ENCODE measurements at places on chromosomes 16 and 17.
A peak's percentile ranks its signal among the peaks of the same experiment; 100 is the strongest.

- no peak overlapping the region for H3K27ac ChIP-seq
- no peaks in the 10 kb centered on the region for H3K27me3 ChIP-seq
- no peaks in the 10 kb centered on the region for H3K36me3 ChIP-seq
- peaks cover 14% of the 10 kb centered on the region for H3K4me1 ChIP-seq
Measured at GRCh38 chr16:12801511-12802042, 2.1 kb downstream of the CPPED1 start.

DNA sequence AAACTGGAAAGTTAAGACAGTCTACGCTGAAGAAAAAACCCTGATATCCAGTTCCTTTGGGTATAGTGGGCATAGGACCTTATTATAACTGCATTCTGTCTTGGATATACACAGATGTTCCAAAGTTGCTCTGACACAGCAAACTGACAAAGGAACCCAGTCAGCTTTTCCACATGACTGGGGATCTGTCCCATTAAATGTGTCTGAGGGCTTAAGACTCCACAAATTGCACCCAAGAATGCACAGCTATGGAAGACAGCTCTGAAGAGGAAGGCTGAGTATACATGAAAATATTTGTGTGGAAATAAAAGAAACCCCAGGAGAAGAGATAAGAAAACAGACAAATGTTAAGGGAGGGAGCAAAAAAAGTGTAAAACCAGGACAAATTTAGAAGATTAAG, 114.1 kb downstream of the SPAG9 start:
- H3K27ac ChIP-seq, result no peak overlapping the region
- H3K4me1 ChIP-seq, result no peaks in the 10 kb centered on the region
- peaks cover 4% of the 10 kb centered on the region for H3K36me3 ChIP-seq
- no peak overlapping the region for H3K4me3 ChIP-seq
- no peaks in the 10 kb centered on the region for H3K27me3 ChIP-seq

GRCh38 chr17:39538866-39539265, 68.9 kb downstream of the NEUROD2 start:
- no peak overlapping the region for H3K27ac ChIP-seq
- no peak overlapping the region for H3K4me3 ChIP-seq
- peaks cover 32% of the 10 kb centered on the region for H3K4me1 ChIP-seq
- no peaks in the 10 kb centered on the region for H3K36me3 ChIP-seq

GRCh38 chr17:58381124-58382035, 29.4 kb upstream of the SUPT4H1 start:
- peaks cover 98% of the 10 kb centered on the region for H3K4me1 ChIP-seq
- H3K27me3 ChIP-seq, result no peaks in the 10 kb centered on the region

GRCh38 chr16:57196753-57197152, 10.6 kb downstream of the RSPRY1 start:
- no peaks in the 10 kb centered on the region for H3K27me3 ChIP-seq
- no peak for DNase-seq
- no peak overlapping the region for H3K27ac ChIP-seq
- H3K36me3 ChIP-seq, result no peaks in the 10 kb centered on the region

DNA sequence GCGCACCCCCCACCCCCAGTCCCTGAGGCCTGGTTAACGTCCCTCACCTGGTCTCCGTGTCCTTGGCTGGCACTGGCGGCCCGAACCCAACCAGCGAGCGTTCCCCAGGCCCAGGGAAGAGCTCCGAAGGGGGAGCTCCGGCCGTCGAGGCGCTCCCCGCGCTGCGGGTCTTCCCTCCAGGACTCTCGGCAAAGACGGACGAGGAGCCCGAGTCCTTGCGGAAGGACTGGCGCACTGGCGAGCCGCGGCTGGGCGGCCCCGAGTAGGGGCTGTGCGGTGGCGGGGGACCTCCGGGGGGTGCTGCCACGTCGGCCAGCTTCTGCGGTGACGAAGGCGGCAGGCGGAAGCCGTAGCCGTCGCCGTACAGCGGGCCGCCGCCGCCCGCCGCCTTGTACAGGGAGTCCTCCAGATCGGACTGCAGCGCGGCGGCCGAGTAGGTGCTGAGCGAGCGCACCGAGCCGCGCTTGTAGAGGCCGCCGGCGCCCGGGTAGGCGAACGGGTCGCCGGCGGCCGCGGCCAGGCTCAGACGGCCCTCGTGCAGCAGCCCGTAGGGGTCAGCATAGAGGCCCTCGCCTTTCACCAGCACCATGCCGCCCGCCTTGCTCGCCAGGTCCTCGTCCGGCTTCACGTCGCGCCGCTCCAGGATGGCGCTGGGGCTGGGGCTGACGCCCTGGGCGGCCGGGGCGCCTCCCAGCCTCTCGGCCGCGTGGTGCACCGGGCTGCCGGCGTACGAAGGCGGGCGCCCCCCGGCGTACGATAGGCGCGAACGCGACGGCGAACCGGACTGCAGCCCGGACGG, 44.1 kb downstream of the SRCIN1 start:
- peaks cover 13% of the 10 kb centered on the region for H3K4me1 ChIP-seq
- no peaks in the 10 kb centered on the region for H3K27me3 ChIP-seq
- no peak overlapping the region for H3K4me3 ChIP-seq
- DNase-seq, result no peak

GRCh38 chr17:60729854-60730253, 52.2 kb downstream of the BCAS3 start:
- H3K4me1 ChIP-seq, result peaks cover 29% of the 10 kb centered on the region
- no peaks in the 10 kb centered on the region for H3K36me3 ChIP-seq
- no peaks in the 10 kb centered on the region for H3K27me3 ChIP-seq
- DNase-seq, result peak; percentile 67

GRCh38 chr17:30200106-30200505, 35.4 kb downstream of the SLC6A4 start:
- H3K4me3 ChIP-seq, result no peak overlapping the region
- no peaks in the 10 kb centered on the region for H3K27me3 ChIP-seq
- H3K27ac ChIP-seq, result no peak overlapping the region
- H3K4me1 ChIP-seq, result no peaks in the 10 kb centered on the region
- no peaks in the 10 kb centered on the region for H3K36me3 ChIP-seq

DNA sequence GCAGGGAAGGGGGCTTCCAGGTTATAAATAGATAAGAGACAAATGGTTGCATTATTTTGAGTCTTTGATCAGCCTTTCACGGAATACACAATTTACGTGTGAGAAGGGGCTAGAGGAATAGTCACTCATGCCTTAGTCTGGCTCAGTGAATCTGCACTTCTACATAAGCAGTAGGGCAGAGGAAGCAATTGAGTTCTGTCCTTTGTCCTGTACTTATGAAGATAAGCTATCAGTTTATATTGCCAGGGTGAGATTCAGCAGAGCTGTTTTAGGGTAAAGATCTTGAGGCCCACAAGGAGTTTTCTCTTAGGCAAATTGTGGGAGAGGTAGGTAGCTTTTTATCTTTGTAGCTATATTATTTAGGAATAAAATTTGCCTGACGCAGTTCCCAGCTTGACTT, 33.3 kb downstream of the TOM1L1 start:
- peak overlapping the region; percentile 67 for H3K27ac ChIP-seq
- no peak overlapping the region for H3K4me3 ChIP-seq
- H3K27me3 ChIP-seq, result no peaks in the 10 kb centered on the region
- H3K4me1 ChIP-seq, result peaks cover 9% of the 10 kb centered on the region
- no peaks in the 10 kb centered on the region for H3K36me3 ChIP-seq

Measured in Caco-2 (cell line).